ENCODE measurements at places on chromosomes 5 and 9.

- no peak for DNase-seq
Observed at GRCh38 chr5:127961763-127962145, 121.8 kb upstream of the SLC12A2 start.

DNA sequence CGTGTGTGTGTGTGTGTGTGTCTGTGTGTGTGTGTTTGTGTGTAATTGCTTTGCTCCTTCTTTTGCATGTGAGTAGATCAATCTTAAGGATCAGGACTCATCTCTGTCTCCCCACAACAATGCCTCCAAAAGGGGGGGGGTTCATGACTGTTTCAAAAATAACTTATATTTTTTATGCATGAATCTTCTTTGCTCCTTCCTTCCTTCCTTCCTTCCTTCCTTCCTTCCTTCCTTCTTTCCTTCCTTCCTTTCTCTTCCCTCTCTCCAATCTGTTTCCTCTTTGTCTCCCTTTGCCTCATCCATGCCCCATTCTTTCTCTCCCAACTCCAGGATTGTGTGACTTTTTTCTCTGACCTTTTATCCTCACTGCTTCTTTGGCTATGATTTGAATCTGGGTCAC lies 126.4 kb upstream of the OSMR start:
- no peak for DNase-seq

- DNase-seq, result no peak
Observed at GRCh38 chr5:94725142-94725541, 106.7 kb downstream of the SLF1 start.

DNA sequence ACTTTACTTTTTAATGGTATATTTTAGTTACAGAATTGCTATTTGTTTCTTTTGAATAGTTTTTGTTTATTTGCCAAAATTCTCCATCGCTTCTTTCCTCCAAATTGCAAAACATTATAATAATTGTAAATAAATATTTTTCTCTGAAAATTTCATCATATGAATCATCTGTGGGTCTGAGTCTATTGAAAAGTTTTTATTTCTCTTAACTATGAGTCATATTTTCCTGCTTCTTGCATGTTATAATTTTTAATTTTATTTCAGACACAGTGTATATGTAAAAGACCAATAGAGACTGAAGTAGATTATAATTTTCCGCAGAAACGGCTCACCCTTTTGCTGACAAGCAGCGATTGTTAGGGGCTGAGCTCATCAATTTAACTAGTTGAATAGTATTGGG lies 279.1 kb upstream of the IL12B start:
- DNase-seq, result no peak

DNA sequence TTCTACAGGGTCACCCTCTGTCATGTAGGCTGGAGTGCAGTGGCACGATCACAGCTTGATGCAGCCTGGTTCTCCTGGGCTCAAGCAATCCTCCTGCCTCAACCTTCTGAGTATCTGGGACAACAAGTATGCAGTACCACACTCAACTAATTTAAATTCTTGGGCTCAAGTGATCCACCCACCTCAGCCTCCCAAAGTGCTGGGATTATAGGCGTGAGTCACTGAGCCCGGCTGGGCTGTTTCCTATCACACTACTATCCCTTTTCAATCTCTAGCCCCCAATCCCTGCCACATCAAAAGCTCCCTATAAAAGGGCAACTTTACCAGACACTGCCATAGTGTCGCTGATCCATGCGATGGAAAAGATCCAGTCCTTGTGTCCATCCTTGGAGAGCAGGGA lies 20.4 kb downstream of the DCAF12 start:
- no peak for DNase-seq

DNA sequence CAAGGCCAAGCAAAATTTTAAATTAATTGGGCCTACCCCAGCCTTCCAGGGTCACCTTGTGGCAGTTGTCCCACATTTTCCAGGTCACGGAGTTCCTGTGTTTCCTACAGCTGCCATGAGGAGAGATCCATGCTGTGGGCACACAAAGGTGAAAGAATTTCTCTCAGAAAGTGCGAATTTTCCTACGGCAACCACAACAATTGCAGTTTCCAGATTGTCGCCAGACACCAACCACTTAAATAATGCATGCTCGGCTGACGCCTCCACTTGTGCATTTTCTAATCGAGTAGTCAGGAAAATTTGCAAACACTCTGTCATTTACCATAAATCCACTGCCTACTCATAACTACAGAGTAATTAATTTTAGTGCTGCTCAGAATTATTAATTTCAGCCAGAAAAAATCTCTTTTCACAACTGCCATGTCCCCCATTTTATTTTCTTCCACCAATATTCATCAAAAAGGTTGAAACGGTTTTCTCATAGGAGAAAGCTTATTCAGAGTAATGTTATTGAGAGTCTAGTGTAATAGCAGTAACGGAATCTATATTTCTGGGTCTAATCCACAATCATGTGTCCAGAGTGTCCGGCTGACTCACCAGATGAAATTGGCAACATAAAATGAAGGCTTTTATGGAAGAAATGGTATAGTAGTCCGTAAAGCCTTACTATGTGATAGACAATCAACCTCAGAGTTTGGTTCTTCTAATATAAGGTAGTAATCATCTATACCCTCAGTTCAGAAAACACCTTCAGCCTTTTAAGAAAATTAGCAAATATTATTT lies 389.8 kb downstream of the NR2F1-AS1 start:
- no peak for DNase-seq

- DNase-seq, result no peak
Observed at GRCh38 chr9:27427272-27427643, 96.8 kb upstream of the IFNK start.

- DNase-seq, result no peak
Observed at GRCh38 chr5:146076455-146076854, 28.9 kb downstream of the PLAC8L1 start.

DNA sequence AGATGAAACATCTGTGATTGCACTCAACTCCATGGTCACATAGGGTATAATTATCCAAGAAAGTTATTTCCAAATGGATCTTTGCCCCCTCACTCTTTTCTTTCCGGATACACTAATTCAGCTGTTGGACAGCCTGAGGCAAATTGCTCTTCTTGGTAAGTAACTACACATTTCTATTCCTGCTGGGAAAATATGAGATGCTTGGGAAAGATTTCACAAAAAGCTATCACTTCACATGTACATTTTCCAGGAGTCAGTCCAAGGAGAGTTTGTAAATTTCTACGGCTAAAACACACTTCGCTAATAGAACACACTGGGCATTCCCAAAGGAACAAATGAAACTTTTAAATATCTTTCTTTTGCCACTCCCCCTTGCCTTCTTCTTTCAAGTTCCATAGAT lies 123.0 kb upstream of the GRIA1 start:
- no peak for DNase-seq

GRCh38 chr5:36459176-36460135 lies 146.9 kb upstream of the SLC1A3 start:
- no peak for DNase-seq

DNA sequence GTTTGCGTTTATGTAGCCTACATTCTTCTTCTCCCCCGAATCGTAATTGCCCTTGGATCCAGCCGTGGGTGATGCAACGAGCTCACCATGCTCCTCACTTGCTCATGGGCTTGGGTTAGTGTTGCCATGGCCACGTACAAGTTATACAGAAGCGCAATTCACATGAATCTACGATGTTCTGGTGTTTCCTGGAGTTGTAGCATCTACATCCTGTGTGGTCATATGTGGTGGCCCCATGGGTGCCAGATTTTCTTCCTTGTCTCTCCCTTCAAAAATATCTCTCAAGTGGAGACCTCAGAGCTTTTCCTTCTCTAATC lies 115.3 kb downstream of the TLE4 start:
- DNase-seq, result no peak

All from LNCaP clone FGC (cell line).